ENCODE measurements at places on chromosomes 6 and 20. TPM values are rescaled to one million over a fixed set of nuclear protein-coding genes. Genes with fewer than 3 reads are reported as not detected.

IL17A gene
- not detected for polyA plus RNA-seq

ZC2HC1B gene
- polyA plus RNA-seq: not detected

PTPRK gene
- 9.2 TPM for polyA plus RNA-seq

ZBP1 gene
- not detected for polyA plus RNA-seq

MYT1 gene
- polyA plus RNA-seq: not detected

GJA10 gene
- polyA plus RNA-seq: not detected

BNIP5 gene
- polyA plus RNA-seq: not detected

VPS16 gene
- 38.8 TPM for polyA plus RNA-seq

BMP2 gene
- 3.3 TPM for polyA plus RNA-seq

CDSN gene
- polyA plus RNA-seq: not detected

TSPO2 gene
- 0.88 TPM for polyA plus RNA-seq

TOX2 gene
- polyA plus RNA-seq: 4.7 TPM

KIF25 gene
- not detected for polyA plus RNA-seq

FAM110A gene
- polyA plus RNA-seq: 12.6 TPM

PLCB4 gene
- polyA plus RNA-seq: 2.8 TPM

KCNG1 gene
- polyA plus RNA-seq: 0.58 TPM

FOXQ1 gene
- polyA plus RNA-seq: 6.0 TPM

TCF21 gene
- polyA plus RNA-seq: 28.8 TPM

FANCE gene
- polyA plus RNA-seq: 1.2 TPM

ROS1 gene
- polyA plus RNA-seq: 0.04 TPM

NRM gene
- 14.2 TPM for polyA plus RNA-seq

HEY2 gene
- 4.2 TPM for polyA plus RNA-seq

LHFPL5 gene
- polyA plus RNA-seq: not detected

FAM184A gene
- 9.0 TPM for polyA plus RNA-seq

ADGRF1 gene
- polyA plus RNA-seq: 28.6 TPM

B3GAT2 gene
- not detected for polyA plus RNA-seq

PACRG gene
- 20.0 TPM for polyA plus RNA-seq

ENPP4 gene
- polyA plus RNA-seq: 11.5 TPM

ZNF831 gene
- polyA plus RNA-seq: 0.04 TPM

LY6G6D gene
- polyA plus RNA-seq: not detected

CAGE1 gene
- not detected for polyA plus RNA-seq

All from kidney (tissue), 22 donors.